AG08396 (cell line): ENCODE measurements at places on chromosomes 2 and 18.

DNA sequence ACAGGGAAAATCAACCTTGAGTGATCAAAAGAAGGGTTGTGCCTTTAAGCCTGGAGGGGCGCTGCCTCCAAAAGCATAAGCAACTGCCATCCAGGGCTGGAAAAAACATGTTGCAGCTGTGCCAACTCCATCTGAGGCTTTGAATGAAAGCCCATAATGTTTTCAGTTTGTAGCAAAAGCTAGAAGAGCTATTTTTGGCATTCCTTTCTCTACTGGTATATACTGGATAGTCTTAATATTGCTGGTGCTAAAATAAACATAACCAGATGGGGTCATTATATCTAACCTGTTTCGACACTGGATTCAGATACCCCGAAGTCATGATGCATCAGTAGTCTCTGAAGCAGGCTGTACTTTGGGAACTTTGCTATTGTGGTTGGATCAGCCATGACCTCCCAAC is 25.1 kb downstream of the ANXA4 start:
- DNase-seq = peak; percentile 59

DNA sequence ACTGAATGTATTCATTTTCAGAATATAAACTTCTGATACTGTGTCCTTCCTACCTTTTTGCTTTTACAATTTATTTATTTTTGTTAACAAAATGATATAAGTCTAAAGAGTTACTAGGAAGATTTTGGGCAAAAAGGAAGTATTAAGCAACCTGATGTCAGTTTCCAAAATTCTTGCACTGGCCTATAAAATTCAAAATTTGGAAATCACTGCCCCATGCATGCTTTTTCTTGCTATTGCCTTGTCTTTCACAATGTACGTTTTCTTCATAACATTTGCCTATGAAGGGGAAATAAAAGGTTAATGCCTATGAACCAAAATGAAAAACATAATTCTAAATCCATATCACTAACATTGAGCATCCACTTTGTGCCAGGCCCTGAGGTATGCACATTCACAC is 40.1 kb upstream of the EHBP1 start:
- DNase-seq = no peak

DNA sequence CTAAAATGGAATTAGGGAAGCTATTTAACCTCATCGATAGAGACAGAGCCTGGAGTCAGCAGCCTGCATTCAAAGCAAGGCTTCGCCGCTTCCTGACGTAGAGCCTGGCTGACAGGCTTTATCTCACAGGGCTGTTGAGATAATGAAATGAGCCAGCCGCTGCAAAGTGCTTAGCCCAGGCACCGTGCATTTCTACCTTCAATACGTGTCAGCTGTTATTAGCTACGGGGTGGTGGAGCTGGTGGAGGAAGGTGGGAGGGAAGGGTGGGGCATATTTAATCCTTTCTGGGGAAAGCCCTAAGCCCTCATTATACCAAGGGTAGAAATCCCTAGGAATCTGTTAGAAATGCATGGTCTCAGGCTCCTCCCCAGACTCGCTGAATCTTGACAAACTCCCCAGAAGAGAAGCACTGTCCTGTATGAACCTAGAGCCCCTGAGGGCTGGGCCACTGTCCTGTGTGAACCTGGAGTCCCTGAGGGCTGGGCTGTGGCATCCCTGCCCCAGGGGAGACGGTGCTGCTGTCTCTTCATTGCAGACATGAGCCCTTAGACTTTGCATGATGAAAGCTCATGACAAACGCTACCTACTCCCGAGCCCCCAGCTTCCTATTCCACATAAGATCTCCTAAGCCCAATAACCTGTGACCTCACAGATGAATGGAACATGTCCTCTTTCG is 72.4 kb downstream of the ALPK2 start:
- no peak for DNase-seq

GRCh38 chr2:63741884-63742579 is 99.7 kb upstream of the UGP2 start:
- DNase-seq = no peak

DNA sequence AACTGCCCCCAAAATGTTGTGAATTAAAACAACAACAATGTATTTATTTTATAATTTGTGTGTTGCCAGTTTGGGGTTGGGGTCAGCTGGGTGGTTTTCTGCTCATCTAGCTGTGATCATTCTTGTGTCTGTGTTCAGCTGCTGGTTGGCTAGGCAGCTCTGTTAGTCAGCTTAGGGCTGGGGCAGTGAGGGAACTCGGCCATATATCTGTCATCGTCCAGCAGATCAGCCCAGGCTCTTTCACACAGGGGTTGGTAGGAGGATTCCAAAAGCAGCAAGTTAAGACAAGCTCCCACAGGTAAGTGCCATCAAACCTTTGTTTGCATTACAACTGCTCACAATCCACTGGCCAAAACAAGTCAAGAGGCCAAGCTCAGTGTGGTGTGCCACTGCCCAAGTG is 121.5 kb downstream of the LPIN1 start:
- no peak for DNase-seq

GRCh38 chr2:39265315-39265714 is 21.5 kb upstream of the CDKL4 start:
- DNase-seq = no peak

DNA sequence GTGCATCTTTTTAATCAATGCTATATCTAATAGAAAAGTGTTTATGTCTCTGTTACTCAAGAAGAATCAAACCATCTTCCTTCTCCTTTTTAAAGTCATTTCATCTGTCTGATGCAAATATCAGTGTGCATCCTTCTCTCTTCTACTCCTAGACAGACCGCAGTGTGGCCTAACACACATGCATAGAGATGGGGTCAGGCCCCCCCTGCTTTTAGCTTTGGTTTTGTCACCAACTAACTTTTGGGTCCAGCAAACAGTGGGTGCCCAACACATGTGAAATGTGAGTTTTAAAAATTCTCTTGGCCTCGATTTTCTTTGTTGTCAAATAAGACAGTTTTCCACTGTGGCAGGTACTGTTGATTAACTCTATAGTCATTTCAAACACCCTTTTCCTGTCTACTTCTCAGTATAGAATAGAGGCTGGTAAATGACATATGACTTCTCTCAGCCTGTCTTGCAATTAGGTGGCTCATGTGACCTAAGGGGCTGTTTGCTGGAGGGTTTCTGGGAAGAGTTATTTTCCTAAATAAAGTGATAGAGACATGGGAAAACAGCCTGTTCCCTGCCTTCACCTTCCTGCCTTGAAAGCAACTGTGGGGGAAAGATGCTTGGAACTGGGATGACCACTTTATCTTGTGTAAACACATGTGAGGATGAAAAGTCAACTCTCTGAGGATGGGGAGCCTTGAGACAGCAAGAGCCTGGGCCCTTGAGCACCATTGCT is 65.7 kb upstream of the DARS1 start:
- DNase-seq = no peak

- no peak for DNase-seq
Observed at GRCh38 chr2:169072163-169072925, 3.0 kb downstream of the DHRS9 start.

- DNase-seq = no peak
Observed at GRCh38 chr2:223088866-223089265, 36.9 kb downstream of the KCNE4 start.

DNA sequence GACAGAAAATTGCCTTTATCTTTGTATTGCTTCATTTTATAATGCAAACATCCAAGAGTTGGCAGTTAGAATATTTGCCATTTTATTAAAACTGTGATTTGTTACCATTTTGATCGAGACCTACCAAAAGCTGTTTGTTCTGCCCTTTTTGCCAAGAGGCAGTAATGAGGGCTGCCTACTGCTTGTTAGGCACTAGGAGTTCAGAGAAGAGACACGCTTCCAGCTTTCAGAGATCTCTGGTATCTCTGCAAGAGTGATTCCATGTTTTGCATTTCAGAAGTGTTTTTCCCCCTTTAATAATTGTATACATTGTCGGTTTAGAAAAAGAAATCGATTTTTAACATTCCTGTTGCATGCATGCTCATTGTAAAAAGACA is 628 bp downstream of the MRPL30 start:
- no peak for DNase-seq

- DNase-seq = no peak
Observed at GRCh38 chr18:53489266-53489665, 735.2 kb downstream of the MBD2 start.

DNA sequence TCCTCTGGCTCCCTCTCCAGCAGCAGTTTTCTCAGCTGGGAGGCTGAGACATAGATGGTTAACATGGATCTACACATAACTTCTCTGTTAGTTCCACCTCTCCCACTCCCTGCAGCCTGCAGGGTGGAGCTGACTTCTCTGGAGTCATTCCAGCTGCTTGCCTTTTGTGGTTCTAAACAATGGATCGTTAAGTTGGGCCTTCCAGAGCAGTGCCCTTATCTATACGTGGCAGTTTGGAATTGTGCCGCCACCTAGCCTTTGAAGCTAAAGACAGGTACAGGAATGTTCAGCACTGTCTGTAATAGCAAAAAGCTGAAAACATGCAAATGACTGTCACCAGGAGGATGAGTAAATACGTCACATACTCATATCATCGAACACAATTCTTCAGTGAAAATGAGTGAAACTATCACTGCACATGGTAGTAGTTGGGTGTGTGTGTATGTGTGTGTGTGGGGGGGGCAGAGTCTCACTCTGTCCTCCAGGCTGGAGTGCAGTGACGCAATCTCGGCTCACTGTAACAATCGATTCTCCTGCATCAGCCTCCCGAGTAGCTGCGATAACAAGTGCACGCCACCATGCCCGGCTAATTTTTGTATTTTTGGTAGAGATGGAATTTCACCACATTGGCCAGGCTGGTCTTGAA is 50.3 kb downstream of the SH2D6 start:
- no peak for DNase-seq

GRCh38 chr2:157940024-157940423 is 63.9 kb upstream of the ACVR1 start:
- DNase-seq = no peak

GRCh38 chr2:201257956-201258665 is 2.2 kb upstream of the CASP8 start:
- DNase-seq = peak; percentile 56

GRCh38 chr2:34787341-34787740 is 1188.2 kb upstream of the FAM98A start:
- DNase-seq = no peak
